Fibroblast of skin of left biceps (primary cell): ENCODE measurements at places on chromosomes 4 and X.
A peak's percentile ranks its signal among the peaks of the same experiment; 100 is the strongest.

DNA sequence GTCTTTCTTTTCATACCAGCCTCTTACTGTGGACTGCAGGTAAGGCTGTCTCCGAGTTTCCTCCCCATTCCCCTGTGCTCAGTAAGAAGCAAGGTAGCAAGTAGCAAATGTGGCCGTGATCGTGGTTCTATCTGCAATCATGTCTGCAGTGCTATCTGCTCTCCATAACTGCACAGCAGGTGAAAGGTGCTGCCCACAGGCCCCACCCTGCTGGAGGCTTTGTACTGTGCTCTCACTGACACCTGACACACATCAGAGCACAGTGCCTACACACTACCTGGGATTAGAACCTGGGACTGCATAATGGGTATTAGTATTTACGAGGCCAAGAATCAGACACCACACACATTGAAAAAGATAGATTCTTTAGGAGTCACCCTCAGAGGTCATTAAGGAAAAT lies 15.3 kb downstream of the PGRMC1 start:
- DNase-seq, result no peak

DNA sequence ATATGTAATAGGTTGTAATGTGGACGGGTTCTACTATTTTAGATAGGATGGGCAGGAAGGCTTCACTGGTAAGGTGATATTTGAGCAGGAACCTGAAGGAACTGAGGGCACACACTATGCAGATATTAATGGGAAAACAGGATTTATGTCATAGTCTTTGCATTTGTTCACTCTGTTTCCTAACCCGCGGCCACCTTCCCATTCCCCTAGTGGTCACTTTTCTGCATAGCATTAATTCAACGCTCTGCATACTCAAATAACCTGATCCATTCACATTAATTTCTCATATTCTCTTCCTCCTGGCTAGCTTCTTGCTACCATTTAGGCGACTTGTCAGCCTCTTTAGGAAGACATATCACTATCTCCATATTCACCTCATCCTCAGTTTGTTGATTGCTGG lies 61.5 kb downstream of the GSPT2 start:
- DNase-seq, result no peak

- no peak for DNase-seq
These were observed 204.5 kb downstream of the ZNF674 start for GRCh38 chrX:46340696-46341095.

GRCh38 chrX:17563515-17563914 lies 173.8 kb upstream of the SCML1 start:
- peak; percentile 23 for DNase-seq

- DNase-seq, result no peak
These were observed 441 bp upstream of the ARHGAP4 start for GRCh38 chrX:153926552-153926857.

- no peak for DNase-seq
These were observed 9.0 kb upstream of the TSPYL2 start for GRCh38 chrX:53073115-53073586.

DNA sequence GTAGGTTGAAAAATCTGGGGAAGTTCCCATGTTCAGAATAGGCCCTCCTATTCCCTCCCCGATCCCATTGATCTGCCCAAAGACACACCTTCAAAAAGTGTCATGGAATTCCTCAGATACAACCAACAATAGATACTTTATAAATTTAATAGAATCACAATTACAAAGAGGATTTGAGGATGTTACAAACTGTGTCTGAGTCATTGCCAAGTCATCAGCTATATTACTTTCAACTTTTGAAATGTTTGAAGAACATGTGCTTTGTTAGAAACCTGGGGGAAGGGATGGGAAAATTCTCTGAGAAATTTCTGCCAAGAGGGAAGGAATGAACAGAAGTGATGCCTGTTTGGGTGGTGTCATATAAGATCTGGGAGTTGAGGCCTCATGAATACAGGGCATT lies 46.7 kb downstream of the KCNIP4 start:
- DNase-seq, result no peak

DNA sequence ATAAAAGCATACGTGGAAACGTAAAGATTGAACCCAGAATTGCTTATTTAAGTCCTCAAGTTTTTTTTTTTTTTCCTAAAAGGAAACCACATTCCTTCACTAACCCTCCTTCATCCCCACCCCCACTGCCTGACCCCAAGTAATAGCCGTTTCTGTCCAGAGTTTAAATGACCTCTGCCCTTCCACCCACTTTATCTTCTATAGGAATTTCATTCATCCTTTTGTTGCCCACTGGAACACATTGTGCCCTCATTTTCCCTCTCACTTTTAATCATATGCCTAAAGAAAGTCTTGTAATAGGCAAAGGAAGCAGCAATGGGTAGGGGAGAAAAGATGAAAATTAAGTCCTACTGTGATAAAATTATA lies 62.7 kb downstream of the SH3RF1 start:
- no peak for DNase-seq

- no peak for DNase-seq
These were observed 665 bp downstream of the RBM41 start for GRCh38 chrX:107117993-107118321.

GRCh38 chr4:148205476-148205875 lies 236.7 kb downstream of the NR3C2 start:
- DNase-seq, result no peak
